ENCODE measurements at places on chromosomes 11 and 22.
A peak's percentile ranks its signal among the peaks of the same experiment; 100 is the strongest.

- DNase-seq = no peak
These were observed 2.8 kb downstream of the PDXP start for GRCh38 chr22:37661160-37661924.

- DNase-seq = no peak
These were observed 444.1 kb downstream of the SOX6 start for GRCh38 chr11:15912291-15912690.

DNA sequence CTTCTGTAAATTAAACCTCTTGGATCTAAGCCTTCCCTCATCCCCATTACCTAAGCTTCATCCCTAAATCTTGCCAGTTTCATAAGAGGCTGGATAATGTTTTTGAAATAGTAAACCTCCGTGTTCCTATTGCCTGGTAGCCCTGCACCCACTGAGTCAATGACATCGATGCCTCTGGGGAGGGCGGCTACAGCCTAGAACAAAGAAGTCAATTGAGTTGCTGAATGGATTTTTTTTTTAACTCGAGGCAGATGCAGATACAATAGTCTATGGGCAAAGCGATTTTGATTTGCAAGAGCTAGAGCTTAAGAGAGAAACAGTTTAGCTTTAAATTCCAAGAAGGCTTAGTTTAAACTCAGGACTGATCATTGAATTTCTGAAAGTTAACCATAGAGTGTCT, 121.3 kb downstream of the NECTIN1 start:
- no peak for DNase-seq

DNA sequence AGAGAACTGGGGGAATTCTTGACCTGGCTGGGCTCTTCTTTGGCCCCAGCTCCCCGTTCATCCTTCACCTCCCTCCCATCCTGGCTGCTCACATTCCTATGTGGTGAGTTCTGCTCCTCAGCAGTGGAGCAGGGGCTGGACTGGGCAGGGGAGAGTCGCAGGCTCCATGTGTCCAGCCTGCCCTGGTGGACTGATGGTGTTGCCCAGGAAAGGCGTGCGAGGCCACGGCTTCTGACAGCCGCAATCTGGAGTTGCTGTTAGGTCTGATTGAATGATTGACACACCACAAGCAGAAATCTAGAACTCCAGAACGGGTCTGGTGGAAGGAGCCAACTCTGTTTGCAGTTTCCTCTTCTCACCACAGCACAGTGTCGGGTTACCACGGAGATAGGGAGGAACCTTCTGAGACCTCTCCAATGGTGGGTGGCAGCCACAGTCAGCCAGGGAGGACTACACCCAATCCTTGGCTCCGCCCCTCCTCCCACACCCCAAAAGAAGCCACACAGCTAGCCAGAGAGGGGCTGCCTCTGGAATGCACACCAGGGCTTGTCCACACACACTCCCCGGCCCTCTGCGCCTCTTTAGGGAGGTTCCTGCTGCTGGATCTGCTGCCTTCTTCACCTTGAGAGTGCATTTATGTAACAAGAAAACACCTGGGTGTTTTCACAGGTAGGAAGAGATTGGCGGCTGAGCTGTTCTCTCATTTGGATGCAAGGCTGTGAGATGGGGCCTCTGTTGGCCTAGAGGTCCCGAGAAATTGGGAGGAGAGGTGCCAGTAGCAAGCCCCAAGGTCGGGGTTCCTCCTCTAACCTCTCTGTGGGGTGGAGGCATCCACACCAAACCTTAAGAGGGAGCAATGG, 56.4 kb upstream of the CD44 start:
- no peak for DNase-seq

DNA sequence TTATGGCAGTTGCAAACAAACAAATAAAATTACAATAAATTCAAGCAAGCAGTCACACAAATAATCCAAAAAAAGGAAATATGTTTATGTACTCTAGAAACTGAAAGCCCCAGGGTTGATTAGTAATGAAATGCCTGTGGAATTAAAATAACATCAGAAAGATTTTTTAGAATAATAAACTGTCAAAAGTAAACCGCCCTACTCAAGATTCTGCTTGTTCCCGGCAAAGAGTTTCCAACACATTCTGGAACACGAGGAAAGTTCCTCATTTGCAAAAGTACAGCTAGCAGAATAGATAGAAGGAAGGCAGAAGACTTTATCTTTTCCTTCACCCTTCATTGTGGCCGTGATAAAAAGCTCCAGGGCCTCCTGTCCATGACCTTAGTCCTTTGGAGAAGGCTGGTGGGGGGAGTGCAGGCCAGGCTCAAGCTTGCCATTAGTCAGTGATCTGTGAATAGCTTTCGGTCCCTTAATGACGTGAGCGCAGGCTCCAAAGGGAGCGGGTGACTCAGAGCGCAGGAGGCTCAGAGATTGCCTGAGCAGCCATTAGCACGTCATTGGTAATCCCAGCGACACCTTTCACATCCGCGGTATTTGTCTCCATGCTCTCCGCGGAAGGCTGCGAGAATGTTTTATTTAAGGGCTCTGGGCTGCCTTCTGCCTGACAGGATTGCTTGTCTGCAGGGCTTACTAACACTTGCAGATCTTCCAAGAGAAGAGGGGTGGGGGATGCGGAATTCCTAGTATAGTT, 458.3 kb downstream of the METTL15 start:
- no peak for DNase-seq

- DNase-seq = no peak
These were observed 3.6 kb downstream of the AHNAK start for GRCh38 chr11:62542750-62543567.

GRCh38 chr22:19203834-19204233, 25.3 kb upstream of the SLC25A1 start:
- DNase-seq = no peak

- no peak for DNase-seq
These were observed 26.0 kb upstream of the FADD start for GRCh38 chr11:70176940-70177689.

GRCh38 chr11:73975479-73975757, 7.2 kb downstream of the UCP2 start:
- no peak for DNase-seq

DNA sequence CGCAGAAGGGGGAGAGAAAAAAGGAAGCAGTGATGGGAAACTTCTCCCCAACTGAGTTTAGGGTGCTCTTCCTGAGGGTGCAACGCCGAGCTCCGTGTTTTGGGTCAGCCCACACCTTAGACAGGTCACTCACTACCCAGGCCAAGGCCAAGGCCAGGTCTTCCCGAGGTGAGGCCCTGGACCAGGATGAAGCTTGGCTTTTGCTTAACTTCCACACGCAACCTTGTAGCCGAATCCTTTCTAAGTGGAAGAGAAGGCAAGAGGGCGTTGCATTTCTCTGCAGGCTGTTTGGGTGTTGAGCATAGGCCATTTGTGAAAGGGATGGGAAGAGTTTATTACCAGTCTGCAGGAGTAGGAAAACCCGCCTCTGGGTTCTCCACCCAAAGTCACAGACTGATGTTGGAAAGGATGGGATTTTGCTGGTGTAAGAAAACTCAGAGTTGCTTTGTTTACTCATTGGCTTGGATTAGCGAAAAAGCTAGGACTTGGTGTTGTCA, 1.5 kb downstream of the KREMEN1 start:
- no peak for DNase-seq

GRCh38 chr11:117232092-117232878, at the start of gene RNF214:
TSS of gene RNF214 (plus strand) at chr11:117232671. CDS start at chr11:117234273, 1,602 bp downstream.
- DNase-seq = peak; percentile 18

DNA sequence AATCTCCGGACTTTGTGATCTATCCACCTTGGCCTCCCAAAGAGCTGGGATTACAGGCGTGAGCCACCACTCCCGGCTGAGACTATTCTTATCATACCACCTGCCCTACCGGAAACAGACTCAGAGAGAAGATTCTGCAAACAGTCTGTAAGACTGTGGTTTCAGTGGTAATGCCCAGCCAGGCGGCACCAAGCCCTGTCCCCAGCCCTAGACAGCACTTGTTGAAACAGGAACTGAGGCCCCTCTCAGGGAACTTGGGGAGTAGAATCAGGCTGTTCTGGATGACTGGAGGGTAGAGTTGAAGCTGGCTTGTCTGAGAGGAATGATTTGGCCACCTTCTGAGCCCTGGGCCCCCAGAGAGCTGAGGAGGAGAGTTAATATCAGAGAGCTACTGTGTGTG, 1.3 kb upstream of the INSC start:
- DNase-seq = no peak

DNA sequence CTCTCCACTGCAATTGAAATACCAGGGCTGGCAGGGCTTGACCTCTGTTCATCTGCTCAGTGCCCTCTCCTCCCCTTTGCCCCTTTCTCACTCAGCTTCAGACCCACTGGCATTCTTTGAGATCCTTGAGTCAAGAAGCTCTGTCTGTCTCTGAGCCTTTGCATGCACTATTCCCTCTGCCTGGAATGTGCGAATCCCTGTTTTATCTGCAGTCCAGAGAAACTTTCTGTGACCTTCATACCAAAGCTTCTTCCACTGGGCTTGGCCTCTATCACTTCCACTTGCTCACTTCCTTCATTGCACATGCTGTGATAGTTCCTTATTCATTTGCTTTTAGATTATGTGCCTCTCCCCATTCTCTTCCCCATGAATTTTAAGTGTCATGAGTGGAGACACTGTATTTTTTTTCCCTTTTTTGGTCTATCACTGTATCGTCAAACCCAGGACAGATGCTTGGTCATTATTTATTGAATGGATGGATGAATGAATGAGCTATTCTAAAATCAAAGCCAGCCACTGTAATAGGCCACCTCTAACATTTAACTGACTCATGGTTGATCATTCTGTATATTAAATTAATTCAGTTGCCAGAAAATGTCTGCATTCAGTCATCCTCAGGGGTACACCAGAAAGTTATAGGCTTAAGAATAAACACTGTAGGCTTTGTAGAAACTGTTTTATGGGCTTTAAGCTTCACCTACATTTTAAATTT, 88.7 kb upstream of the TIMP3 start:
- no peak for DNase-seq

DNA sequence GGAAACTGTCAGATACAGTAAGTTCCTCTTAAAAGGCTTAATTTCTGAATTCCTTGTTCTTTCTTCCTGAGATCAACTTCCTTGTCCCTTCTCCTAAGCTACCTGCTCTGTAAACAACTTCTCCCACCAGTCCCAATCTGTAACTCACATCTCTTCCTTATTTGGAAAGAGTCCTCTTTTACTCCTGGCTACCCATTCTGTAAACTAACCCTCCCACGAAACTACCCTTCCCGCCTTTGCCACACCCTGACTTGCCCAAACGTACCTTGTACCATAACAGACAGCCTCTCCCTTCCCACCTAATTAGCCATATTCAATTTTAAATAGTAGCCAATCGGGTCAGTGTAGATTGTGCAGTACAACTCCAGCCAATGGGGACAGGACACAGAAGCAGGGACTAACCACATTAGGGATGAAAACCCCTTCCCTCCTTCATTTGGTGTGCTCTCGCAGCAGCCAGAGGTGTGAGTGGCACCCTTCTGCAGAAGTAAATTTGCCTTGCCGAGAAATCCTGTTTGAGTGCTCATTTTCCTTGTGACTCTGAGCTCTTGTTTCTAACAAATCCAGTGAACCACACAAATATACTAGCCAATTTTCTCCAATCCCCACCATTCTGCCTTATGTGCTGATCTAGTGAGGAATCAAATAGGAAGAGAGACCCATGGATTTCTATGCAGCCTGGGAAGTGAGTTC, 49.5 kb downstream of the ZNF280B start:
- DNase-seq = no peak

All from cortex of kidney (tissue), 1 donor.